ENCODE measurements at places on chromosomes 4 and X. TPM values are rescaled to one million over a fixed set of nuclear protein-coding genes. Genes with fewer than 3 reads are reported as not detected.

GRCh38 chrX:116031331-116031730, 139.2 kb upstream of the AGTR2 start:
- H3K27me3 ChIP-seq, result no peaks in the 10 kb centered on the region
- H3K36me3 ChIP-seq, result no peaks in the 10 kb centered on the region
- H3K4me3 ChIP-seq, result no peak overlapping the region
- H3K27ac ChIP-seq, result no peak overlapping the region

GRCh38 chrX:154784149-154784995, 20.9 kb downstream of the MPP1 start:
- peak overlapping the region; percentile 71 for H3K4me3 ChIP-seq
- no peaks in the 10 kb centered on the region for H3K27me3 ChIP-seq
- peaks cover 32% of the 10 kb centered on the region for H3K36me3 ChIP-seq
- H3K27ac ChIP-seq, result peak overlapping the region; percentile 59
- no peak for DNase-seq

GRCh38 chrX:317424-318067, 1.1 kb downstream of the GTPBP6 start:
- peak overlapping the region; percentile 97 for H3K27ac ChIP-seq
- peaks cover 2% of the 10 kb centered on the region for H3K27me3 ChIP-seq
- peaks cover 13% of the 10 kb centered on the region for H3K4me1 ChIP-seq
- H3K4me3 ChIP-seq, result peak overlapping the region; percentile 96
- peaks cover 18% of the 10 kb centered on the region for H3K36me3 ChIP-seq

GRCh38 chr4:34731070-34731469, 1513.2 kb downstream of the ARAP2 start:
- no peak overlapping the region for H3K27ac ChIP-seq
- H3K4me1 ChIP-seq, result no peaks in the 10 kb centered on the region
- no peaks in the 10 kb centered on the region for H3K27me3 ChIP-seq
- no peaks in the 10 kb centered on the region for H3K36me3 ChIP-seq

- no peaks in the 10 kb centered on the region for H3K36me3 ChIP-seq
- H3K27ac ChIP-seq, result no peak within 1 kb of the TSS
- peak within 1 kb of the TSS; percentile 15 for H3K4me3 ChIP-seq
- no peaks in the 10 kb centered on the region for H3K4me1 ChIP-seq
- no peak for DNase-seq
- H3K27me3 ChIP-seq, result peaks cover 28% of the 10 kb centered on the region
These were observed at the start of gene COL4A5 for GRCh38 chrX:108439426-108439942. Gene COL4A5 (plus strand): TSS chrX:108439838. CDS start chrX:108440126, 288 bp downstream.

DNA sequence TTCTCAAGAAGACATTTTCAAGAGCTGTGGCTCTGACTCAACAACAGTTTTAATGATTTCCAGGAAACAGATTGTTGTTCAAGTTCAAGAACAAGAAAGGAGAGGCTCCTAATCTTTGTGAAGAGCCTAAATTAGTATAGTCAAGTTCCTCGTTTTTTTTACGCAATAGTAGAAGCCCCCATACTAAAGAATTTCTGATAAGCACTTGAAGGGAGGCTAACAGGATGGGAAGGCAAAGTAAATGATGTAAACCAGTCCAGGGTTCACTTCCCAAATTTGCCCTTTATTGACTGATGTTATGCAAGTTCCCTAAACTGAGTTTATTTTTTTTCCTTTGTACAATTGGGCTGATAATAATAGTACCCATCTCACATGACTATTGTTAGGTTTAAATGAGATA, 178.2 kb downstream of the RTL9 start:
- DNase-seq, result no peak
- no peak overlapping the region for H3K27ac ChIP-seq
- no peak overlapping the region for H3K4me3 ChIP-seq
- no peaks in the 10 kb centered on the region for H3K4me1 ChIP-seq
- no peaks in the 10 kb centered on the region for H3K36me3 ChIP-seq

MAGEB17 gene
- not detected for total RNA-seq

TCEAL6 gene
- not detected for total RNA-seq

All from activated CD4-positive, alpha-beta T cell treated with anti-CD3 and anti-CD28 coated beads, Interleukin-2, amount 10 ng/mL, durations not matched to agents 24 days and 14 days (primary cell).